ENCODE measurements at places on chromosomes 2 and 18.

DNA sequence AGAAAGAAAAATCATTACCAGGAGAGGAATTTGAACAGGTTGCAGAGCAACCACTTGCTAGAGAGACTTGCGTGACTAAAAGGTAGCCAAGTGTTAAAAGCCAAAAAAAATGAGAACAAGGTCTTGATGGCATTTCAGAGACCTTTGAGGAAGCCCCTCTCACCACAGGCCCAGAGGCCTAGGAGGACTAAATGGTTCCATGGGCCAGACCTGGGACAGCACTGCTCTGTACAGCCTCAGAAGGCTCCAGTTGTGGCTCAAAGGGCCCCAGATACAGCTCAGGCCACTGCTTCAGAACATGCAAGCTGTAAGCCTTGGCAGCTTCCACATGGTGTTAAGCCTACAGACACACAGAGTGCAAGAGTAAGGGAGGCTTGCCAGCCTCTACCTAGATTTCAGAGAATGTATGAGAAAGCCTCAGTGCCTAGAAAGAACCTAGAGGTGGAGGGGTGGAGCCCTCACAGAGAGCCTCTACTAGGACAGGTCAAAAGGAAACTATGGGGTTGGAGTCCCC lies 15.3 kb downstream of the CNDP1 start:
- no peak for DNase-seq

GRCh38 chr2:124973396-124973795 lies 948.3 kb downstream of the CNTNAP5 start:
- DNase-seq, result no peak

DNA sequence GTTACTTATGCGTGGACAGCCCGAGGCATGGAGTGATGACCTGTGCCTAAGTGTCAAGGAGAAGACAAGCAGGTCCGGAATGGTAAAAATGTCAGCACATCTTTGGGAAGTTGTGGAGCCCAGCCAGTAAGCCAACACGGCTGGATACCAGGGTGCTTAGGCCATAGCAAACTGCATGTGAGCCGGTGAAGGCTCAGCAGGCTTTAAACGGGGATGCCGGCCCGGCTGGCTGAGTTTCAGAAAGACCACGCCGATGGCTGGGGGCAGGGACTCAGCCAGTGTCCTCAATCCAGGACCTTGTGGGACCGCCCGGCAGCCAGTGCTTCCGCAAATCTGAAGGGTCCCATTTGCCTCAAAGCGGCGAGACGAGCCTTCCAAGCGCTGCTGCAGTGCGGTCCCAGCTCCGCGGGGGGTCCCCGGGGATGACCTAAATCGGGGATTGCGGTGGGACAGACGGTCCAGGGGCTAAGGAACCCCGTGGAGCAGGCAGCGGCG lies 946 bp upstream of the AGAP1 start:
- no peak for DNase-seq

- no peak for DNase-seq
Observed at GRCh38 chr18:35131387-35132020, 90.3 kb downstream of the MAPRE2 start.

DNA sequence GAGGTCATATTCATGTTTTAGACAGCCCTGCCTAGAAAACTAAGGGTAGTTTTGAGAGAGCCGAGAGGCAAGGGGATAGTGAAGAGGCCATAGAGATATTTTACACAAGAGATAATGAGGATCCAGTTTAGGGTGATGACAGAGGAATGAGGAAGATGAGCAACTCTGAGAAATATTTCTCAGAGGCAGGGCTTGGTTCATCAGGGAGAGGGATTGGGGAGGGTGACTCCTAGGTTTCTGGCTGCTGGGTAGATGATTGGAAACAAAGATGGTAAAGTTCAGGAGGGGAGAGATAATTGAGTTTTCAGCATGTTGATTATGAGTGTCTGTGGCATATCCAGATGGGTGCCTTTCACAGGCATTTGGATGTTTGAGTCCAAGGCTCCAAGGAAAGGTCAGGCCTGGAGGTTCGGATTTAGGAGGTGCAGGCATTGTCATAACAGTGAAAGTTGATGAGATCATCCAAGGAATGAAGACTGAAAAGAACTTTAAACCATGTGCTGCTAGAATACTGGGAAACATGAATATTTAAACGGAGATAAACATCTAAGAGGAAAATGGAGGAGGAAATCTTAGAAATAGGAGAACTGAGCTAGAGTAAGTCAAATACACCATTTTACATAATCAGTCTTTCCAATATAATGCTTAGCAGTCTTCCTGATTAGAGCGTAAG lies 7.4 kb downstream of the MYL12B start:
- DNase-seq, result no peak

DNA sequence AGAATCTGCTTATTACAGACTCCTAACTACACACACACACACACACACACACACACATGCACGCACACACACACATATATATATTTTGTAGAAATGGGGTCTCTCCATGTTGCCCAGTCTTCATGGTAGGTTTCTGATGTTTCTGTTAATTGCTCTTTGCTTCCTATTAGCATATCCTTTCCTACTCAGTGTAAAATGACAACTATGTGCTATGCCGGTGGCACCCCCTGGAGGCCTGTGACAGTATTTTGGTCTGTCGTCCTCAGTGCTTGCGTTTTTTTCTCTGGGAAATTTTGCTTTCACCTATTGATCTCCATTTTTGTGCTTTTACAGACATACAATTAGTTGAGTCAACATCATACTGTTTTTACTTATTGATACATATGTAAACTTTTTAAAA lies 322.1 kb downstream of the LRRTM1 start:
- no peak for DNase-seq

DNA sequence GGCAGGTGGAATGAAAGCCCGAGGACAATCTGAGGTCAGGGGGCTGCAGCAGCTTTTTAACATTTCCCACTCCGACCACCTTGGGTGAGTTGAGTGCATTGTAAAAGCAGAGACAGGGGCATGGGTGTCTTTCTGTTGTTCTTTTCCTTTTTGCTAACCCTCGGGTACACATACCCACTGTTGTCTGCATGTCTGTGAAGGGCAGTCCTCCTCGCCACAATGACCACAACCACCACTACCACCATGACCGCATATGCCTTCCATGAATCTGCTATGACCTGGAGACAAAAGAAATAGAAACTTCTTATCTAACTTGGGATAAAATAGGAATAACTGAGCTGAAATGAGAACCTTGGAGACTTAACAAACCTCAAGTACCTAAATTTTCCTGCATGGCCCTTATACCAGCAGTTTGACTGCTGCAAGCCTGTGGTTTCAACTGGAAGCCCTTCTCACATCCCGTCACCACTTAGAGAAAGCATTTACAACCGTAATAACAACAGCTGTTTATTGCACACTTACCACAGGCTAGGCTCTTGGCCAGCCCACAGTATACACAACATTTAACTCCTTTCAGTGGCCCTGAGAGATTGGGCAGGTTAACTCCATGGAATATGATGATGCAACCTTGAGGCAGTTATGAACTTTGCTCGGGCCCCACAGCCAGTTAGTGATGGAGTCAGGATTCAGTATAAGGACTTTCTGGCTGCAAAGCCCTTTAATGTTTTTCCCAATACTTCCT lies 80.3 kb downstream of the GYPC start:
- DNase-seq, result no peak

- no peak for DNase-seq
Observed at GRCh38 chr2:174570318-174570958, 27.2 kb downstream of the WIPF1 start.

GRCh38 chr2:86313341-86313740 lies 24.1 kb downstream of the REEP1 start:
- no peak for DNase-seq

DNA sequence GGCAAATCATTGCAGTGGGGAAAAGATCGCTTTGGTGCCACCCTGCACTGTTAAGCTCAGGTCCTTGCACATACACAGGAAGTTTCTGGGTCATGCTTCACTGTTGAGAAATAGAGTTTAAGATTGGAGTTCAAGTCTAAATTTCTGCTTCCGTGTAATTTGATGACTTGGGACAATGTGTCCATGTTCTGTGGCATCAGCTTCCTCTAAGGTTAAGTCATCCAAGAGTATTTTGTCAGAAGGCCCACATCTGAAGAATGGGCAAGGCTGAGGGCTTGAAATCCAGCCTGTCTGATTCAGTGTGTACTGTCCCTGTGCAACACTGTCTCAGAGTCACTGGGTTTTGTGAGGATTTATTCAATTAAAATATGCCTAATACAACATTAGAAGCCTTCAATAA lies 880.7 kb downstream of the SUCLG1 start:
- no peak for DNase-seq

DNA sequence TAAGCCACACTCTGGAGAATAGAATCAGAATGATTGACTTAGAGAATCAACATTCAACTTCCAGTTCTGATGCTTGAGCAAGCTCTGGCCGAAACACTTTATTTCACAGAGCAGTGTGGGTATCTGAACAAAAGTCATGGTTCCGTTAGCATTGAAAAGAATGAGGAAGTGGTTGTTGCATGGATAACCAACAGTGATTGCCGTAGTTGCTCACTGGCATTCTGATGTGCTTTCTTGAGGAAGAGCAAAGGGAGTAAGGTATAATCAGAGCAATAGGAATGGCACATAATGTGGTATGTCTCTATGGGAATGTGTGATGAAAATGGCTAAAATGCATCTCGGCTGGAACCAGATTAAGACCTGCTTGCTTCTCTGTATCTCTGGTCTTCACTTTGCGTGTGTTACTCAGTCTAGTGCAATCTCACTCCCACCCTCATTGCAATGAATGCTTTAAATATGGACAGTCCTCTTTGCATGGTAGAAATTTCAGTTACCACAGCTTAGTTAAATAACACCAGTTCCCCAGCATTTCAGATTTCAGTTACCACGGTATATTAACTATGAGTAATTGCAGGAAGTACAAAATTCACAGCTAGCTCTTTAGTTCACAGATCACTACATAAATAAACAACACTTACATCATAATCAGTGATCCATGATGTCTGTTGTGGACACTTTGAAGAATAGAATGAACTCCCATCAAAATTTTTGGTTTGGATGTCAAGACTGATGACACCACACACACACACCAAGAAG lies 7.8 kb upstream of the RAB12 start:
- no peak for DNase-seq

DNA sequence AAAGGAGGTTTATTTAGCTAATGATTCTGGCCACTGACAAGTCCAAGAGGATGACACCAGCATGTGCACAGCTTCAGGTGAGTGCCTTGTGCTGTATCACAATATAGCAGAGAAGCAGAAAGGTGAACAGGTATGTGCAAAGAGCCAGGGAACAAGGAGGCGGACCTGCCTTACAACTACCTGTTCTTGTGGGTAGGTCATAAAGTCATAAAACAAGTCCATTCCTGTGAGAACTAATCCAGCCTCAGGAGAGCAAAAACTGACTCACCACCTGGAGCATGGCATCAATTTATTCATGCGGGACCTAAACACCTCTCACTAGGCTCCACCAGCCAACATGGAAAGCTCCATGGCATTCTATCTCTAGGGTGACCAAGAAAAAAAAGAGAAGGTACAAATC lies 234.2 kb downstream of the ASXL3 start:
- no peak for DNase-seq

- no peak for DNase-seq
Observed at GRCh38 chr2:46118656-46119371, 178.4 kb upstream of the EPAS1 start.

- DNase-seq, result no peak
Observed at GRCh38 chr2:139438478-139438877, 658.3 kb upstream of the NXPH2 start.

DNA sequence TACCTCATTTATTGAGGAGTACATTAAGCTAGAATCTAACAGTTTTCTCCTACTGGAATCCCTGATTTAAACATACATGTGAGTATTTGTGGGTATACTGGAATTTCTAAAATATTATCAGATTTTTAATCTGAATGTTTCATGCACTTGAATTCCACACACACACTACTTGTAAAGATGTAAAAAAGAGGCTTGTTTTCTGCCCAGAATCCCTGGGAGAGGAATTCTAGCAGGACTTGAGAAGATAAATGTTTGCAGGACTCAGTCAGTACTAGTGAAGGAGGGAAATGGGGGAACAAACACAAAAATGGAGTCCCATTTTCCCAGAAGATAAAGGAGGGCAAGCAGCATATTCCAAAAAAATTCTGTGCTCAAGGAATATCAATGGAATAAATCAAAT lies 17.0 kb downstream of the COL5A2 start:
- DNase-seq, result no peak

DNA sequence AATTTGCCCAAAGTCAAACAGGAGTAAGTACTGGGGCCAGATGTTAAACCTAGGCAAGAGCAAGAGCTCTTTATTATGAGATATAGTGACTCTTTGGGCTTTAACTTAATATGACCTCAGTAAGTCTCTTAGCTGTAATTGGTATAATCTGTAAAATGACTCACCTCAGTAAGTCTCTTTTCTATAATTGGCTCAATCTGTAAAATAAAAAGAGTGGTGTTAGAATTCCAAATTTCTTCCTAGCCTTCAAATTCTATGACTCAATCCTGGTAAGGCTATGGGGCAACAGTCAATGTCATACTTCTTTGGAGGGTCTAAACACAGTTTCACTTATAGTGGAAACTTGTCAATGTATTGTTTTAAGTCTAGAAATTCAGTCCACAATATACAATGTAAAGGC lies 1608.9 kb upstream of the PIK3C3 start:
- no peak for DNase-seq

DNA sequence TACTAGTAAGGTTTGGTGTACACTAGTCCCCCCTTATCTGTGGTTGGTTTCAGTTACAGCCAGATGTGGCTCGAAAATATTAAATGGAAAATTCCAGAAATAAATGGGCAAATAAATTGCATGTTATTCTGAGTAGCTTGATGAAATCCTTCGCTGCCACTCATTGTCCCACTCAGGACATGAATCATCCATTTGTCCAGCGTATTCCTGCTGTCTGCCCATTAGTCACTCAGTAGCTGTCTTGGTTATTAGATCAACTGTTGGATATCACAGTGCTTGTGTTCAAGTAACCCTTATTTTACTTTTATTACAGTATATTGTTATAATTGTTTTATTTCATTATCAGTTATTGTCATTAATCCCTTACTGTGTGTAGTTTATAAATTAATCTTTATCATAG lies 21.7 kb downstream of the ZDBF2 start:
- DNase-seq, result no peak

GRCh38 chr2:137776697-137777096 lies 187.6 kb upstream of the HNMT start:
- no peak for DNase-seq

- no peak for DNase-seq
Observed at GRCh38 chr2:48454504-48454903, 75.5 kb upstream of the STON1 start.

DNA sequence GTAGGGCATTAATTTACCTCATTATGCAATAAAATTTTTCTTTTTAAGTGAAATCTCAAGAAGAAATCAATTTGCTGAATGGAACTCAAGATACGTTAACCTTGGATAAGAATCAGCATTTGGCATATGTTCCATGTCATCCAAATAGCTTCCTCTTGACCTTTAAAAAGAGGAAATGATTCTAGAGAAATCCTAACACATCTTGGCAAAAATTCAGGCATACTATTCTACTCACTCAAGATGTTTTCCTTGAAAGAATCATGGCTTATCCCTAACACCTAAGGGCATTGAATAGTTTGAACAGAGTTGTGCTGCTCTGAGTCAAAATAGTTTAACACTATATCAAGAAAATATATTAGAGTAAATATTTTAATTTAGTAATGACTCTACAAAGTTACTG lies 678.0 kb downstream of the EPHA4 start:
- DNase-seq, result no peak

All from germinal center (tissue), 1 donor.